ENCODE measurements at places on chromosomes 2 and 18.

DNA sequence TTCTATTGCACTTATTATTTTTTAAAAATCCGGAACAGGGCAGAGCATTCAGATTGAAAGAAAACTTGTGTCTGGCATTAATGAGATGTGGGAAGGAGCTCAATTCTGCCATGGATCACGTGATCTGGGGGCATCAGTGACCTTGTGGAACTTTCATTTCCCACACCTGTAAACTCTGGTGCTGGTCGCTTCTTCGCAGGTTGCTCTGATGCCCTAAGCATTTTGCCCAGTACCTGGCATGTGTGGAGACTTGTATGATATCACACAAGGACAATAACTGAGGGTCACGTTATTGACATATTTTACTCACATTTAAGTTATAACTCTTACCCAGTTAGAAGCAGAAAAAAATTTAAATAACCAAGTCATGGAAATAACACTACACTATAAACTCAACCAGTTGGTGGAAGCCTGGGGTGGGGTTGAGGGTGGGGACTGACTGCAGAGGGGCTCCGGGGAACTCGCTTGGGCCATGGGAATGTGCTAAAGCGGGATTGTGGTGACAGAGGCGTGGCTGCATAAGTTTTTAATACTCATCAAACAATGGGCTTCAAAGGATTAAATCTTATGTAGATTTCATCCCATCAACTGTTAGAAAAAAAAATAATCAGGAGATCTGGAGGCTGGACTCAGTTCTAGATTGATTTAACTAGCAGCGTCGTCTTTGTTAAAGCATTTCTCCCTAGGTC is 36.5 kb downstream of the ST3GAL5 start:
- H3K27me3 ChIP-seq, result no peaks in the 10 kb centered on the region
- H3K4me1 ChIP-seq, result peaks cover 11% of the 10 kb centered on the region
- no peak overlapping the region for H3K27ac ChIP-seq

GRCh38 chr18:24862201-24862816 is 401.9 kb downstream of the HRH4 start:
- H3K27ac ChIP-seq, result peak overlapping the region; percentile 89
- no peaks in the 10 kb centered on the region for H3K36me3 ChIP-seq
- peak; percentile 63 for DNase-seq
- peaks cover 32% of the 10 kb centered on the region for H3K4me1 ChIP-seq
- no peaks in the 10 kb centered on the region for H3K27me3 ChIP-seq

DNA sequence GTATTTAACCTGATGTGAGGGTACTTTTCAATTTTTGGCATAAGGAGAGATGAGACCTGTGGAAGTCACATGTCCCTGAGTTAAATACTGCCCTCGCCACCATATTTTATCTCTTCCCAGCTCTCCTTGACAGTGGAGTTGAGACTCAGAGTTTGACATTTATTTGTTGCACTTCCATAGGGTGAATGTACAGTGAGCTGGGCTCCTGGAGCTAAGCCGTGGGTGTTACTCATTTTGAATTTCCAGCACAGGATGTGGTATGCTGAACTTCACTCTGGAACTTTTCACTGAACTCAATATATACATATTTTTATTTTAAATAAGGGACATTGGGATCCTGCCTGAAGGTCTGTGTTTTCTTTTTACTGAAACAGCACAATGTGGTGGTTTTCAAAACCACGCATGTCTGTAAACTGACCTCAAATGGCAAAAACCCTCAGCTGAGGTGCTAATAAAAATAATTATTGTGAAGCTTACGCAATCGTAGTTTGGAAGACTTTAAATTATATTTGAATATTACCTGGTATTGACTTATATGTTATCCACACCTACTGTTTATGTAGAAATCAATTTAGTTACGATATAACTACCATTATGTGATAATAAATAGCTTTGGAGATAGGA is 12.1 kb downstream of the RNF144A start:
- no peaks in the 10 kb centered on the region for H3K27me3 ChIP-seq

GRCh38 chr2:24121469-24121868 is 1.7 kb downstream of the PFN4 start:
- no peak for DNase-seq
- no peak overlapping the region for H3K4me3 ChIP-seq
- H3K27me3 ChIP-seq, result no peaks in the 10 kb centered on the region
- H3K27ac ChIP-seq, result no peak overlapping the region
- H3K36me3 ChIP-seq, result no peaks in the 10 kb centered on the region
- peaks cover 22% of the 10 kb centered on the region for H3K4me1 ChIP-seq

DNA sequence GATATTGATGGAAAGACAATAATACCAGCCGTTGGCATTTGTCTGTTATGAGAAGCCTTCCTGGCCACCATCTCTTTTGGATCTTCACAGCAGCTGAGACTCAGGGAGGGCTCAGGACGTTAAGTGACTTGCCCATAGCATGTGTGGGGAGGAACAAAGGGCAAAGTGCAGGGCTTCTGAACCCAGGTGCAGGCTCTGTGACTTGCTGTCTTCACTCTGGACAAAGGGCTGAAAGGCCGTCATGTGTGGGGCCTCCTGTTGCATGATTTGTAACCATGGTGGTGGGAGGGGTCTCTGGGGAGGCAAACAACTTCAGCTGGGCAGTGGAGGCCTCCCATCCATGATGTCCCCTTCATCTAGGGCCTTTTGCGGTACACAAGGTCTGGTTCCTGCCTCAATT is 65.5 kb upstream of the SIX2 start:
- peaks cover 4% of the 10 kb centered on the region for H3K27me3 ChIP-seq
- H3K4me3 ChIP-seq, result no peak overlapping the region
- H3K36me3 ChIP-seq, result no peaks in the 10 kb centered on the region
- peaks cover 6% of the 10 kb centered on the region for H3K4me1 ChIP-seq
- no peak overlapping the region for H3K27ac ChIP-seq
- DNase-seq, result no peak

GRCh38 chr18:58649966-58650816 is 21.1 kb upstream of the MALT1 start:
- H3K36me3 ChIP-seq, result no peaks in the 10 kb centered on the region
- H3K27ac ChIP-seq, result no peak overlapping the region
- H3K27me3 ChIP-seq, result peaks cover 2% of the 10 kb centered on the region
- no peak overlapping the region for H3K4me3 ChIP-seq

DNA sequence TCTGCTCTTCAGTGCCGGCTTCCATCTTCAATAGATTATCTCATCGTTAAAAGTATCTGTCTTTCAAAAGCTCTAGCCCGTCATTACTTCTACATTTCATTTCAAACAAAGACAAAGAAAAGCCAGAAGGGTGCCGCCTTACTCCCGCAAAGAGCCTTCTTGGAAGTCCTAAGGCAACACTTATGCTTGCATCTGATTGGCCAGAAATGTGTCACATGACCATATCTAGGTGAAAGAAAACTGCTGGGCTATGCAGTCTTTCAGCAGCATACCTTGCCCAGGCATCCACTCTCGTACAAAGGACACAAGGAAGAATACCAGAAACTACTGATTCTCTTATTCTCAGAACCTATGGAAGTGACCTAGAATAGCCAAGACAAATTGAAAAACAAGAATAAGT is 217.1 kb upstream of the SLC35G4 start:
- H3K36me3 ChIP-seq, result no peaks in the 10 kb centered on the region
- peak; percentile 4 for DNase-seq
- H3K27ac ChIP-seq, result no peak overlapping the region
- no peak overlapping the region for H3K4me3 ChIP-seq

DNA sequence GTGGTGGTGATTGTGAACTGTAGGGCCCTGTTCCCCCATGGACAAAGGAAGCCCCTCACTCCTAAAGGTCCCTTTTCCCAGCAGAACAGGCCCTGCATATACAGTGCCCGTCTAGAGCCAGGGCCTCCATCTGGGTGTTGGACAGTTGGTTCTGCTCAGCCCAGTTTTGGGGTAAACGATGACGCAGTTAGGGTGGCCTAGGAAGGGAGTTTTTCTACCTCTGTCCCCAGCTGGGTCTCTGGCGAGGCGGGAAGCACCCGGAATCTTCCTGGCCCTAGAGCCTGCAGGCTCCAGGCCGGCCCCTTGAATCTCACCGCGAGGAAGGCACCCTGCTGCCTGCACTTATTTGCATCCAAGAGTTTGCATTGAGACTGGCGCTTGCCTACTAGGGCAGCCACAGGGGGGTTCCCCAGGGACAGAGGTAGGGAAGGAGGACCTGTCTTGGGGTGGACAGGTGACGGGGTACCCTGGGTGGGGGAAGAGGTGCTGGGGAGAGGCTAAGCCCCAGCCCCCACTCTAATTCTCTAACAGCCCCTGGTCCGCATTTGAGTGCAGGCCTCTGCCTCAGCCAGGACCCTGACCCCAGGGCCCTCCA is 529 bp upstream of the MTA3 start:
- no peaks in the 10 kb centered on the region for H3K36me3 ChIP-seq
- no peak for DNase-seq
- no peaks in the 10 kb centered on the region for H3K27me3 ChIP-seq
- peaks cover 9% of the 10 kb centered on the region for H3K4me1 ChIP-seq
- no peak overlapping the region for H3K4me3 ChIP-seq
- H3K27ac ChIP-seq, result no peak overlapping the region

DNA sequence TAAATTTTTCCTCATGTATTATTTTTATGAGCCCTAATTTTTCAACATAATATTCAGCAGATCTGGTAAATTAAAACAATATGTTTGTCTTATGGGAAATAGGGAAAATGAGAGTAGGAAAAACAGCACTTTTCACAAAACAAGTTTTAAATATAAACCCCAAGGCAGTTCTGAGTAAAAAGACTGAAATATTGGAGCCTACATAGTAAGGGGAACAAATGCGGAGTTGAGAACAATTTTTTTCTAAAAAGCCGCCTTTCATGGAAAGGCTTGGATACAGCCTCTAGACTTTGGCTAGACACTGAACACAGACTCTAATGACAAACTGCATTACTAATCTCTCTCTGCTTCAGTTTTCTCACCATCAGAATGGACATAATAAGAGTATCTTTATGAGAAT is 174.1 kb downstream of the NOL4 start:
- no peaks in the 10 kb centered on the region for H3K36me3 ChIP-seq
- no peak overlapping the region for H3K4me3 ChIP-seq
- no peaks in the 10 kb centered on the region for H3K4me1 ChIP-seq
- H3K27ac ChIP-seq, result no peak overlapping the region
- no peaks in the 10 kb centered on the region for H3K27me3 ChIP-seq

GRCh38 chr18:65436430-65436829 is 314.4 kb upstream of the CDH7 start:
- no peak for DNase-seq
- H3K4me1 ChIP-seq, result no peaks in the 10 kb centered on the region
- H3K4me3 ChIP-seq, result no peak overlapping the region
- H3K36me3 ChIP-seq, result no peaks in the 10 kb centered on the region

DNA sequence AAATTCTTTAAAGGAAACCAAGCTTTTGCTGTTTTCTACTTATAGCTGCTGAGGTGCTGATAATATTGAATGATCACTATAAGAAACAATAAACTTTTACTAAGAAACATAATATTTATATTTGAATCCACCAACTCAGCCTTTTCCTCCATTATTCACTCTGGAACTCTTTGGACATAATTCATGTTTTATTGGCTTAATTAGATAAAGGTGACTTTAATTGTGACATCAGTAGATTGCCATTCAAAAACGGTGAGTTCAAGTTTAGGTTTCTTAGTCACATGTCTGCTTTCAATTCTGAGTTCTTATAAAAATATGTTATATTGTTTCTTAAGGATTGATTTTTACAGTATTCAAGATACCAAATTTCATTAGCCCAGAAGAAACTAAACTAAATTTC is 24.0 kb downstream of the CCDC85A start:
- H3K36me3 ChIP-seq, result peaks cover 5% of the 10 kb centered on the region
- H3K4me3 ChIP-seq, result no peak overlapping the region
- H3K27me3 ChIP-seq, result no peaks in the 10 kb centered on the region
- H3K27ac ChIP-seq, result no peak overlapping the region
- DNase-seq, result no peak

- peak; percentile 74 for DNase-seq
- no peak overlapping the region for H3K4me3 ChIP-seq
- H3K27ac ChIP-seq, result no peak overlapping the region
Measured at GRCh38 chr2:133561045-133561852, 7.0 kb downstream of the NCKAP5 start.

- no peak overlapping the region for H3K4me3 ChIP-seq
- peaks cover 88% of the 10 kb centered on the region for H3K4me1 ChIP-seq
- no peaks in the 10 kb centered on the region for H3K36me3 ChIP-seq
- DNase-seq, result peak; percentile 94
- peak overlapping the region; percentile 98 for H3K27ac ChIP-seq
- H3K27me3 ChIP-seq, result no peaks in the 10 kb centered on the region
Measured at GRCh38 chr18:57780706-57781347, 22.3 kb downstream of the ATP8B1 start.

- H3K36me3 ChIP-seq, result peaks cover 23% of the 10 kb centered on the region
- DNase-seq, result no peak
- H3K27me3 ChIP-seq, result no peaks in the 10 kb centered on the region
- no peak overlapping the region for H3K4me3 ChIP-seq
Measured at GRCh38 chr2:36538335-36538734, 59.6 kb downstream of the FEZ2 start.

DNA sequence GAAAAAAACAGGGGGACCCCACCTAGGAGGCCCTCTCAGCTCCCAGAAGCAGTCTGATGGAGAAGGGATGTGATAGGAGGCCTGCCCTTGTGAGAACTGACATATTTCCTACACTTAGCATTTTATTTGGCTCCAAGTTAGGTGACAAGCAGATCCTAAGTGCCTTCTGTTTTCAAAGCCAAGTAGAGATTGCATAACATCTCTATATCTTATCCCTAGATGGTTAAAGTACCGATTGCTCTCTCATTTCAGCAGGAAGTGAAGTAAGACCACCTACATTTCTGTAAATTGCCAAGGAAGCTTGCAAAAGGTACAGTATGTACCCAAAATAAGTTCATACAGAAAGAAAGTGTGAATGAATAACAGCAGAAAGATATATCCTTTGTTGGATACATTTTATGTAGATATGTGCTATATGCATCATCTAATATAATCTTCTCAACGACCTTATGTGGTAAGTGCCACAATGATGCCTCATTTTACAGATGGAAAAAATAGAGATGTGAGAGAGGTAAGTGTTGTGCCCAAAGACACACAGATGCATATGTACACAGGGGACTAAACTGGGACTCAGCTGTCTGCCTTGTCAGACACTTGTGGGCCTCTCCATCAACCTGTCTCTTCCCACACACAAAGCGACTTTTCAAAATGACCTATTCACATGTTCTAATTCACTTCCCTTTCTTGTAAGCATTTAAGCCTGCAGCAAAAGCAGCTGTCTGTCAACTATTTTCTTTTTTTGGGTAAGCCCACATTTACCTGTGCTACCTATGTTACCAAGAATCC is 38.9 kb downstream of the DHRS9 start:
- H3K4me3 ChIP-seq, result no peak overlapping the region
- peaks cover 11% of the 10 kb centered on the region for H3K4me1 ChIP-seq
- no peaks in the 10 kb centered on the region for H3K36me3 ChIP-seq
- no peak overlapping the region for H3K27ac ChIP-seq
- DNase-seq, result no peak

DNA sequence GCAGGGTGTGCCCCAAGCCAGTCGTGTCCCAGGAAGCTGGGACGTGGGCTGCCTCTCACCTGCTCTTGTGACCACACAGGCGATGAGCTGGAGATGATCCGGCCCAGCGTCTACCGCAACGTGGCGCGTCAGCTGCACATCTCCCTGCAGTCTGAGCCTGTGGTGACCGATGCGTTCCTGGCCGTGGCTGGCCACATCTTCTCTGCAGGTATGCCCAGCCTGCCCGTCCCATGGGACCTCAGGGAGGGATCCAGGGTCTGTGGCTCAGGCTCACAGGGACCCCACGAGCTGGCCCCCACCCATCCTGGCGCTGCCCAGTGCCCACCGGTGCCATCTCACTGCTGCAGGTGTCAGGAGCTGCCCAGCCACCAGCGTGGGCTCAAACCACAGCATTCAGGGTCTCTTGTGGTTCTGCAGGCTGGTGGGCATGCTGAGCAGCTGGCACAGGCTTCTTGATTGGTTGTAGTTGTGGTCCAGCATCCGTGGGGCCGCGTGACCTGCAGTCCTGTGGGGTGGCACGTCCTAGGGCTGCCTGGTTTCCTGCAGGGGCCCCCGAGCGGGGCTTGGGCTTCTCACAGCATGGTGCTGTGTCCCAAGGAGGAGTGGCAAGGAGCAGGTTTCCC is 3.8 kb downstream of the BOK start:
- H3K4me1 ChIP-seq, result peaks cover 29% of the 10 kb centered on the region
- no peaks in the 10 kb centered on the region for H3K27me3 ChIP-seq
- H3K27ac ChIP-seq, result no peak overlapping the region
- H3K36me3 ChIP-seq, result peaks cover 23% of the 10 kb centered on the region
